ENCODE measurements at places on chromosomes 3 and 15.

DNA sequence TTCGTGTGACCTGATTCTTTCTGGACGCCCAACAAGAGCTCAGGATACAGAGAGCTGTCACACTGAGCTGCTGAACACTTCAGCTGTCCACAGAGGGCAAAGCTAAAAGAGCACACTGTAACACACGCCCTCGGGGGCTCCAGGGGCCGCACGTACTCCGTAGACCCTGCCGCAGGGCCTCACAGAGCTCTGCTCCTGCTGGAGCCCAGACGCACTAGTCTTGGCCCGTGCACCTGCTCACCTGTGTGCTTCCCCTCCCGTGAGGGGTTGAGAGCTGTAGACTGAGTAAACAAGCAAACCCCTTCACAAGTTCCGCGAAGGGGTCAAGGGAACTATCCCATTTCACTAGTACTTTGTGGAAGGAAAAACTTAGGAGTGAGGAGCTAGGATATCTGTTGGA is 30.7 kb upstream of the TUSC7 start:
- DNase-seq: no peak

- no peak for DNase-seq
These were observed 194.0 kb downstream of the ITPR1 start for GRCh38 chr3:4687167-4687566.

DNA sequence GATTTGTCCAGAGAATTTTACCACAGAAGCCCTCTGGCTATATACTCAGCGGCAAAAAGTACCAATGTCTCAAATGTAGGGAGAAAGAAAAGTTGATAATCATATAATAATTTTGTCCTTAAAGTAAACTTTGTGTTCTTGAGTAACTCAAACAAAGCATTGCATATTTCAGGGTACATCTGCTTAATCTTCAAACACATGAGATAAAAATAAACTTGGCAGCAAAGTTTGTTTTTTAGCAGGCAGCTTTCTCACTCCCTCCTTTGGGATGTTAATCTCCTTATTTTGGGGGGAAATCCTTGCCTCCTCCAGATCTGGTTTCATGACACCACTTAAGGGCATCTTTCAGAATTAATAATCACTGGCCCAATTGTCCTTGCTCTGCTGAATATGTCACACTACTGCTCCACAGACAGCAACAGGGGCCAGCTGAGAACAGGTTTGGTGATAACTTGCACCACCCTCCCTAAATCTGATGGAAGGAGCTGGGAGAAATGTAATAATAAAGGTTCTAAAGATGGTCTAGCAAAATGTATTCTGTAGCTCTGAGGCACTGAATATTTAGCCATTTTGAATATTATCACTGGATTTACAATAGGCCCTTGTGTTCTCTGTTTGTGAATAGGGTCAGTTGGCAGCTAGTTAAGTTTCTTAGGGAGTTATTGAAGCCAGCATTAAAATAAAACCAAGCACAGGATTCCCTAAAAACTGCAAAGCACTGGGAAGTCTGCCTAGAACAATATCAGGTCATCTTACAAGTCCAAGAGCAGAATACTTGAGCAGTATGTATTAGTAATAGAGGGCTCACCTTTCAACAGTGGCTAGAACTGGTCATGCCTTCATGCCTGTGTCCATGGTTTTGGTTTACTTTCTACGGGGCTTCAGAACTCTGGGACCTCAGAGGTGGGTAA is 79.2 kb downstream of the EFL1 start:
- no peak for DNase-seq

- DNase-seq: no peak
These were observed 4.8 kb downstream of the SHF start for GRCh38 chr15:45182996-45183395.

DNA sequence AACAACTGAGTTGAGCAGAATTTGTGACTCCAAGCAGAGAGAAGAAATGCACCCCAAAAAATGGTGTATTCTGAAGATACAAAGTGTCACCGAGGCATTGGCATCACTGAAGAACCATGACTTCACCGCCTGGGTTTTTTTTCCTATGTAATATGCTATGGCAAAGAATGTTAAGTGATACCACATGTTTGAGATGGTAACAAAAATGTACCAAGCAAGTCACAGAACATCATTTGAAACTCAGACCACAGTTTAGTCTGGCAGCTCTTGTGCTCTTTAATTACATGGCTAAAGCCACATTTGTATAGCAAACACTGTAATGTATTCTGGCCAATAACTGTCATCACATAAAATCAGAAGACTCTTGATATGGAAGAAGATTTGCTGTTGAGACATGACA is 323.5 kb downstream of the ULK4 start:
- no peak for DNase-seq

GRCh38 chr15:34335176-34336032 is 2.2 kb downstream of the SLC12A6 start:
- DNase-seq: no peak

DNA sequence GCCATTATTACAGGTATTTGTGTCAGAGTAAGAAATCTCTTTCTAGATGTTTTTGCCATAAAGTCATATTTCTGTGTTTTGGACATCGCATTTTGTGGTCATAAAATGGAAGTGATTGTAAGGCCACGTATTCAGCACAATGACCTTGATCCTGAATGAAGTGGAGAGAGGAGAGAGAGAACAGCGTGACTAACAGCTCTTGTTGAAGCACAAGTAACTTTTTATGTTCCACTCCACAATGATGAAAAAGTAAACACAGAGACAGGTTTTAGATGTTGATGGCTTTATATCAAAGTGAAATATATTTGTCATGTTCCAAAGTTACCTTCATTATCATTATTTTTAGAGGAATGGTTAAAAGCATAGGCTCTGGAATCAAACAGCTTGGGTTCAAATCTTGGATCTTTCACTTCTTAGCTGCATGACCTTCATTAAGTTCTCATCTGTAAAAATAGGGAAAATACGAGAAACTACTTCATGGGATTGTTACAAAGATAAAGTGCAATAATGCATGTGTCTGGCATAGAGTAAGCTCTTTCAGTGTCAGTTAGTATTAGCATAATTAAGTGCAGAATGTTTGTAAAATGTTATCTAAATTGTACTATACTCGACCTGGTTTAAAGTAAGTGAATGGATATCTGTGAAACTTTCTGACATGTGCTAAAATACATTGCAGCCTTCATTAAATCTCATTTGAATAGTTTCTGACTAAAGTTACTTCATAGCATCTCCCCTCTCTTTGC is 341.5 kb upstream of the DNAJC19 start:
- no peak for DNase-seq

DNA sequence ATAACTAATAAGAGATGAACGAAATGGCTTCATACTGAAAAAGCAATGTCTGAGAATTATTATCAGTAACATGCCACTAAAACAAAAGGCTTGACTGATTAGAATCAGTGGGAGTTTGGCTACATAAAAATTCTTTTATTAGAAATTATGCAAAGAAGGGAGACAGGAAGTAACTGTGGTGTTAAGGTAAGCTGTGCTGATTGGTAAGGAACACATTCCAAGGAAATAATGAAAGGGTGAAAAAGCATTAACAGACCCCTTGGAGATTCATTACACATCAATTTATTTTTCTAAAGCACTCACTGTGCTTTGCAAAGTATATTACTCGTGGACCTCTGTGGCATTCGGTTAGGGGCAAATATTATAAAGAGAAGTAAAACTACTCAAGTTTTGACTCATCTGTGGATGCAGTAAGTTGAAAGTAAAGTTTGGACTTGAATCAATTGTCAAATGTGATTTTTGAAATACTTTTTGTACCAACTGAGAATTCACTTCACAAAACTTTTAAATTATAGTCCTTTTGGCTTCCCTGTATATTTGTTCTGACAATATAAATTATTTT is 176.1 kb upstream of the ZPLD1 start:
- no peak for DNase-seq

Data from activated T-helper 1 cell treated with anti-CD3 and anti-CD28 coated beads, Interleukin-2, amount 50 U/mL, for 16 hours (primary cell).